ENCODE measurements at places on chromosomes 3 and 15.

GRCh38 chr15:51227940-51228732, 110.3 kb downstream of the CYP19A1 start:
- no peak for DNase-seq

DNA sequence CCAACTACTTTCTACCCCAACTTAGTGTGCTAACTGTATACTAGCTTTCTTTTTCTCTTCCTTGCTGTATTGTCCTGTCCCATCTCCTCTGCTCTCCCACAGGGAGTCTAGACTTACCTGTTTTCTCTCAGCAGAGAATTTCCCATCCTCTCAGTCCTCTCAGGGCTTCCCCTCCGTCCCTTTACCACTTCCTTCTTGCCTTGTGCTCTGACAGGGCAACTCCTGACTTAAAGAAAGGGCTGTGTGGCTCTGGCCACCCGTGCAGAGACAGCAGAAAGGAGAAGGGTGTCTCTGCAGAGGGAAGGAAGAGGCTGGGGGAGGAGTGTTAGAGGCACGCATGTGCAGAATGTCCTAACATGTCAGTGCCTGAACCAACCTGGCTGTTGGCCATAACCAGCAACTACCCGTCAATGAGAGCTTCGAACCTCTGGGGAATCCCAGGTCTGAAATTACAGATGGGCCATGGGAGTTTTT, at the start of gene GCSAM:
TSS of gene GCSAM (minus strand) at position 274 of the 474 bp plus-strand sequence. CDS start at position 146, 128 bp downstream.
- no peak for DNase-seq

DNA sequence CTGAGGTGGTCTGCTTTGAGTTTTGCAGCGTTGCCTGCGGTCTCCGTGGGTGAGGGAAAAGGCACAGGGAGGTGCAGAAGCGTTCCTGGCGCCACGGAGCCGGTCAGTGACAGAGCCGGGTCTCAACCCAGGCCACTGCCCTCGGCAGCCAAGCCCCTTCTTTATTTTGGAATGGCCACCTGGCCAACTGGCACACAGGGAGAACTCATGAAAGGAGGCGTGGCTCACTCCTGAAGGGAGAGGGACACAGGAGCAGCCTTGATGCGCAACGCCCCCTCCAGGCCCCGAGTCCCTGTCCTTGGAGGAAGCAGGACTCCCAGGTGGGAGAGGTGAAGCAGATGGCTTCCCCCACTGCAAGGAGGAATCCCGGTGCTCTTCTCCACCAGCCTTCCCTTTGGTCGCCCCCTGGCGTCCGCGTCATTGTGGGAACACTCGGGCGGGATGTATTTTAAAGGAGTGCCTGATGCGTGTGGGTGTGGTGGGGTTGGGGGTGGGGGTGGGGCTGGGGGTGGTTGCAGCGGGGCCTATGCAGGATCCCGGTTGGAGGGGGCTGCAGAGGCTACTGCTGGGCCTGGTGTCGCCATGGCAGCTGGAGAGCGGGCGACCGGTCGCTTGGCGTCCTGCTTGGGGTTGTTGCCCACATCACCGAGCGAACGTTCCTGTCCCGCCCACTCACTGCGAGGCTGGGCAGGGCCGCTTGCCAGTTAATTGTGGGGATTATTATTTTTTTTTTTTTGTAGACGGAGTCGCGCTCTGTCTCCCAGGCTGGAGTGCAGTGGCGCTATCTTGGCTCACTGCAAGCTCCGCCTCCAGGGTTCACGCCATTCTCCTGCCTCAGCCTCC, 32.6 kb downstream of the APBA2 start:
- no peak for DNase-seq

DNA sequence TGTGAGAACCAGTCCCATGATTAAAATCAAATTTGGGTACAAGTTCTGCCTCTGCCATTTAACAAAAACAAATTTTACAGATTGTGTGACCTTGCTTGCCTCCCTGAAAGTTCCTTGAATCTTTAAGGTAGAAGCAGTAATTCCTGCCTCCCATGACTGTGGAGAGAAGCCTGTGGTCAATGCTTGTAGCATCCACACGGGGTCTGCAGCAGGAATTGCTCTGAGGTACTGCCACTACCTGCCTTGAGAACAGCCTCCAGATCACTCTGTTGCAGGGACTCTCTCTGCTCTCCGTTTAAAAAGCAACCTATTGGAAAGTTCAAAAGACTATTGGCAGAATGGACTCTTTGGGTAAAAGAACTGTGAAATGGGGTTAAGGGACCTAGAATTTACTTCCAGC, 75.9 kb downstream of the SST start:
- DNase-seq, result no peak

GRCh38 chr3:55899887-55900286, 412.8 kb upstream of the WNT5A start:
- no peak for DNase-seq

GRCh38 chr3:123807820-123808219, 76.3 kb downstream of the MYLK start:
- no peak for DNase-seq

DNA sequence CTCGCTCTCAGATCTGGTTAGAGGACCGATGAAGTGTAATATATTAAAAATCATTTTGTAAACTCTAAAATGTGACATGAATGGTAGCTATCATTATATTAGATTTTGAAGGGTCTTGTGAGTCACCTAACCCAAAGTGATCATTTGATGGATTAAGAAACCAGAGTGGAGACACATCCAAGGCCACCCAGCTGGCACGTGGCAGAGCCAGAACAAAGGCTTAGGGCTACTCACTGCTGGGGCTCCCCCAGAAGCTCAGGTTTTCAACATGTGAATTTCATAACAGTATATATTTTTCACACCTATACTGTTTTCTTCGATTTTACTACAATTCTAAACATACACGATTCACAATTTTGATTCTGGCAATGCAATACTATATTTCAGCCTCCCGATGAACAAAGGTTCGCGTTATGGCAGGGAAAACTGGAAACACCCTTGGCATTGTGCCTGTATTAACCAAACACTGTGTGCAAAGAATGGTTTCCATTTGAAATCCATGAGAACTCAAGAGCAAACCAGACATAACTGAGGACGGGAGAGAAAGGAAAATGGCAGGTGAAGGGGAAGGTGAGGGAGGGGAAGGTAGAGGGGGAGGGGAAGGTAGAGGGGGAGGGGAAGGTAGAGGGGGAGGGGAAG, 88.9 kb downstream of the ADAMTS17 start:
- DNase-seq, result no peak

DNA sequence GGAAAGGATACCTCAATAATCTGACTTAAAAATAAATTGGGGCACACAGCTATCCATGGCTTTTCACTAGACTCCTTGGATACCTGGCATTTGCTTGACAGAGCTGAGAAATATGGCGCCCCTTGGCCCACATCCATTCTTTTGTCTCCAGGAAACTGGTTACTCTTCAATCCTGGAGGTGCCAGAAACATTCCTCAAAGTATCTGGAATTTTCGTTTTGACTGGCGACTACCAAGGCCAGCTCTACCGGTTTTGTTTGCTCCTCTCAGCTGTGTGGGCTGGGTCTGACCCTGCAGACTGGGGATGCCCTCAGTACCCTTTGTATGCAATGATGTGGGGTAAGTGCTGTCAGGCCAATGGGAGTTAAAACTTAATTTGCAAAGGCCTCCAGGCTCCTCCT, 27.0 kb downstream of the KATNBL1 start:
- DNase-seq, result no peak

- no peak for DNase-seq
Measured at GRCh38 chr3:147377412-147378367, 28.7 kb downstream of the ZIC4 start.

DNA sequence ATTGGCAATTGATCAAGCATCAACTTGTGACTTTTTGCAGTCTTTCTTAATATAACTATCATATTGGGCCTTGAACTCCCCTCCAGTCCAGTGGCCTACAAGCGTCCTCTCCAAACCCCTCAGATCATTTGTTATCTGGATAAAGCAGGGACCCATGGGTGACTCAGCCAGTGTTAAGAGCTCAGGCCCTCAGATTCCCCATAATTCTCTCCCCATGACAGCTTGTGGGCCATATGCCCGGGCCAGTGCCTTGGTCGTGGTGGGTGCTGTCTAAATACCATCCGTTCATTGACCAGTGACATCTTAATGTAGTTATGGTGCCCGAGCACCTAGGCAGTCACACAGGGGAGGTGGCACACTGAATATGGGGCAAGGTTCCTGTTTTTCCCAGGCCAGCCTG, 18.1 kb downstream of the MCF2L2 start:
- no peak for DNase-seq

DNA sequence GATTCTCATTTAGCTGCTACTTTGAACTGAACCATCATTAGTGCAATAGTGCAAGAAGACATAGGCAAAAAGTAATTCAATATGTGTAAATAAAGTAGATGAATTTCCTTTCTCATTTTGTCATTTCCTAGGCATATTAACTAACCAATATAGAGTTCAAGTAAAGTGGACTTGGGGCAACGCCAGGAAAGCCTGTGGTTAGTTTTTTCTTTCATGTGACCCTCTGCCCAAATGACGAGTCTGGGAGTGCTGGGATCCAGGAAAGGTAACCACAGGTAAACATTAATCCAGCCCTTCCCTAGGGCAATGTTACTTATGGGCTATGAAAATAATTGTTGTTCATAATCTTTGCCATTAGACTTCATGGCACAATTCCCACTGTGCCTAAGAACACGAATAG, 181.0 kb downstream of the VPS13C start:
- no peak for DNase-seq

DNA sequence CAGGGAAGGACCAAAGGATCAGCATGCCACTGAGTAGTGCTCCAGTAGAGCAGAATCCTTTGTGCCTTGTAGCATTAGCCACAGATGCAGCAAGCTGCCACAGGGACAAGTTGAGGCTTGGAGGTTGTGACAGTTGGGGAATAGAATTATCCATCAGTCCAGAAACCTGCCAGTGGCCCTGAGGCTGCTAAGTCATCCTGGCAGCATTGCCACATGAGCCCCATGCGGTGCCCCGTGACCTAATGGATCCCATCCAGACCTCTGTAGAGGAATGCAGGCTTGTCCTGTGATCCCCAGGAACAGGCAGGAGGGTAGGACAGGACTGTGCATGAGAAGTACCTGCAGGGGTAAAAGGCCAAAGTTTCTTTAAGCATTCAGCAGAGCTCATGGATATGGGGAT, 51.7 kb downstream of the BOC start:
- no peak for DNase-seq

GRCh38 chr3:68996356-68996995, 17.0 kb downstream of the EOGT start:
- DNase-seq, result no peak

DNA sequence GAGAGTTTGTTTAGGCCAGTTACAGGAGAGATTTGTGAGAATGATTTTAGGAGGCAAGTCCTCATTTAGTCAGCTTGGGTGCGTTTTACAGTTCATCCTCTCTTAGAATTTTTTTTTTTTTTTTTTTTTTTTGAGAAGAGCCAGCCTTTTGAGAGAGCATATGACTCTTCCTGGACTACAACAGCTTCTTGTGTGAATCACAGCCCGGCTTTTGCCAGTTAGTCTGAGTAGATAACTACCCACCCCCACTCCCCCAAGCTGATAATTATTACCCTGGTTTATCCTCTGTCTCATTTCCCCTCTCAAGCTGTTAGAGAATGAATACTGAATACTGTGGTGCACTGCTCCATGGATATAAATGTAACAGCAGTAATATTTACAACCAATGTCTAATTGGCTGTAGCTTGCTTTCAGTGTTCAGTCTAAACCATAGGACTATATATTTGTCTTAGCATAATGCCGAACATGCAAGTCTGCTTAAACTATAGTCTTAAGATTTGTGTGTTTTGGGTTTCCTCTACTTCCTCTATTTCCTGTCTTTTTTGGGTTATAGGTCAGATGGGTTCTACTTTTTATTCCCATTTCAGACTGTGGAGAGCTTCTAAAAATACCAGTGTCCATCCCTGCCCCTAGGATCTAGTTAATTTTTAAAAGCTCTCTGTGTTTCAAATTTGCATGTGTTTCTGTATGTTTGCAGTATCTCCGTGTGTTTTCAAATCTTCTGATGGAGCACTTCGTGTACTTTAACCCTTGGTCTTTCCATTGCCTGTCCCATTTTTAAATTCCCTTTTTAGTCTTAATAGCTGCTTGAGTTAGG, 8.0 kb downstream of the CHD2 start:
- DNase-seq, result no peak

GRCh38 chr15:55743729-55744655, 1.0 kb upstream of the PRTG start:
- no peak for DNase-seq

GRCh38 chr3:190183121-190183520, 62.4 kb upstream of the P3H2 start:
- DNase-seq, result no peak

- peak; percentile 60 for DNase-seq
Measured at GRCh38 chr3:50381383-50381782, 22.1 kb upstream of the TMEM115 start.

DNA sequence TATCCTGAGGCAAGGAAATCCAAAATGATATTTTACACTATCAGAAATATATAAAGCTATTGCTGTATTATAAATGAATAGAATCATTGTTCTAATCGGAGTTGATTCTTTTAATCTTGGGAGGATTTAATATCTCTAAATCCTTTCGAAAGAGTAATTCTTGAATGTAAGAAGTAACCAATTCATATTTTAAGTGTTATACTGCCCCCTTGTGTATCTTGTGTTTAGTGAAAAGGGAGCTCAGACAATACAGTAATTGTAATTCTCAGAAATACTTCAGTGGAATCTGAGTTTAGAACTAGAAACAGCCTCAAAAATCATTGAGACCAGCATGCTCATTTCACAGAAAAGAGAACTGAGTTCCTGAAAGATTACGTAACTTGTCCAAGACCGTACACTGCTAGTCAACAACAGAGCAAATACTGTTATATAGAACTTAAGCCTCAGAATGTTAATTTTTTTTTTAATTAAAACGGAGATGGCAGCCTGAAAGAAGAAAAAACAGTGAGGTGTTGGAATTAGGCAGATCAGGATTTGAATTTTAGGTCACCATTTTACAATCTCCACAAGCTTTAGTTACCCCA, 42.9 kb downstream of the PLCH1 start:
- peak; percentile 20 for DNase-seq

DNA sequence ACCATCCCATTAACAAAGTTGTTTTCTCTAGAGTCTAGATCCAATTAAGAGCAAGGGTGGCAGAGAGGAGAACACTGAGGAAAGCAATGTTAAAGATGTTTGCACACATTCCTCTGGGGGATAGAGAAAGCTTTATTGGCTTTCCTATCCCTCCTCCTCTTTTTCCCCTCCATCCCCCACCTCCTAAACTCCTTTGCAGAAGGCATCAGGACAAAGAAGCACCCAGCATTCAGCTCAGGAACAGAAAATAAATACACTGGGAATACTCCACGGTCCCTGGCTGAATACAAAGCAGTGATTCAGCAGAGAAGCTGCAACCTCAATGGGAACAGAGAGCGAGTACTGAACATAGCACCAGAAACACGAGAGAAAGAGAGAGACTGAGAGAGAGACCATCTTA, 21.9 kb downstream of the LSAMP start:
- DNase-seq, result no peak

GRCh38 chr3:147370349-147370748, 36.0 kb downstream of the ZIC4 start:
- DNase-seq, result no peak

GRCh38 chr3:173993299-173993698, 595.8 kb downstream of the NLGN1 start:
- no peak for DNase-seq

GRCh38 chr3:25768851-25769250, 14.4 kb downstream of the NGLY1 start:
- no peak for DNase-seq
